Fibroblast of lung (primary cell): ENCODE measurements at places on chromosomes 5 and 9. TPM values are rescaled to one million over a fixed set of nuclear protein-coding genes. Genes with fewer than 3 reads are reported as not detected.

PRR7 gene
- 2.1 and 2.3 TPM in 2 replicates for total RNA-seq

FAT2 gene
- under 0.01 TPM in 2 replicates for total RNA-seq

CNTLN gene
- total RNA-seq = 13.0 and 16.7 TPM in 2 replicates

CYLC2 gene
- total RNA-seq = not detected in 2 replicates

DDX4 gene
- total RNA-seq = not detected in 2 replicates

RASEF gene
- 0.51 and 1.2 TPM in 2 replicates for total RNA-seq

QRFP gene
- total RNA-seq = not detected in 2 replicates

SPATA31D4 gene
- total RNA-seq = not detected in 2 replicates

OTP gene
- not detected in 2 replicates for total RNA-seq

IFNA2 gene
- total RNA-seq = not detected in 2 replicates

SLC45A2 gene
- total RNA-seq = under 0.01 TPM in 2 replicates

FOXB2 gene
- not detected in 2 replicates for total RNA-seq
